ENCODE measurements at places on chromosomes 5 and 9. TPM values are rescaled to one million over a fixed set of nuclear protein-coding genes. Genes with fewer than 3 reads are reported as not detected.
A peak's percentile ranks its signal among the peaks of the same experiment; 100 is the strongest.

GRCh38 chr5:147040856-147041255, 162.3 kb upstream of the PPP2R2B start:
- no peak for DNase-seq
- H3K27ac ChIP-seq: no peak overlapping the region
- H3K27me3 ChIP-seq: no peaks in the 10 kb centered on the region
- H3K4me1 ChIP-seq: no peaks in the 10 kb centered on the region

- H3K36me3 ChIP-seq: no peaks in the 10 kb centered on the region
- H3K27ac ChIP-seq: no peak overlapping the region
- H3K4me1 ChIP-seq: no peaks in the 10 kb centered on the region
- H3K4me3 ChIP-seq: no peak overlapping the region
- DNase-seq: no peak
- no peaks in the 10 kb centered on the region for H3K27me3 ChIP-seq
Observed at GRCh38 chr9:36268007-36268427, 9.8 kb upstream of the GNE start.

GRCh38 chr9:133717113-133718031, 20.8 kb downstream of the SARDH start:
- H3K27me3 ChIP-seq: peaks cover 30% of the 10 kb centered on the region
- peak; percentile 61 for DNase-seq
- H3K4me1 ChIP-seq: no peaks in the 10 kb centered on the region
- no peaks in the 10 kb centered on the region for H3K36me3 ChIP-seq
- H3K27ac ChIP-seq: no peak overlapping the region

GRCh38 chr9:107883496-107884124, 394.0 kb upstream of the KLF4 start:
- H3K36me3 ChIP-seq: no peaks in the 10 kb centered on the region
- no peaks in the 10 kb centered on the region for H3K4me1 ChIP-seq
- H3K4me3 ChIP-seq: no peak overlapping the region
- H3K27ac ChIP-seq: no peak overlapping the region
- no peaks in the 10 kb centered on the region for H3K27me3 ChIP-seq

DNA sequence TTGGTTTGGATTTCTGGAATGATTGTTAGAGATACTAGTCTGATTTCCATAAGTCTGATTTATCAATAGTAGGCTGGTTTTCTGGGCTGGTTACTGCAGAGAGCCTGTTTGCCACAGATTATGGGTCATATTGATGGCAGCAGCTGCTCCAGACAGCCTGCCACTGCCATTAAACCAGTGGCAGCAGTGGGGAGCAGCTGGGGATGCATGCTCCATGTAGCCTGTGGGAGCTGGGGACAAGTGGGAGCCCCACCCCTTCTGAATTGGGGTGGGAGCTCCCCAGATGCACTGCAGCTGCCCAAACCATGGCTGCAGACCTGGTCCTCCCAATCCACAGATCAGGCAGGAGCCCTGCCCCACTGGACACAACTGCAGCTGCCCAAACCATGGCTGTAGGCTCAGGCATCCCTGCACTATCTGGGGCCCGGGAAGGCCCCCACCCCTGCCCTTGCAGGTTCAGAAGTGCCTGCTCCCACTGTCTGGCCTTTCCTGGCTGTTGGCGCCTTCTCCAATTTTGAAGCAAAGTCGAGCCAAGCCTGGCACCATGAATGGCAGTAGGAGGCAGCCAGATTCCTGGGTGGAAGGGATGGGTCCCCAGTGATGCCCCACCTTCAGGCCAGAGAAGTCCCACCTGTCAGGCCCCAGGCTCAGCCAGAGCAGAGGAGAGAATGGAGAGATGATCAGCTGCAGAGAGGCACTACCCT, 402.9 kb upstream of the TYRP1 start:
- H3K4me1 ChIP-seq: no peaks in the 10 kb centered on the region
- no peaks in the 10 kb centered on the region for H3K36me3 ChIP-seq
- H3K4me3 ChIP-seq: no peak overlapping the region
- no peak overlapping the region for H3K27ac ChIP-seq
- no peaks in the 10 kb centered on the region for H3K27me3 ChIP-seq
- no peak for DNase-seq

GRCh38 chr9:38233796-38234355, 158.6 kb upstream of the ALDH1B1 start:
- H3K27ac ChIP-seq: no peak overlapping the region
- no peak overlapping the region for H3K4me3 ChIP-seq

DNA sequence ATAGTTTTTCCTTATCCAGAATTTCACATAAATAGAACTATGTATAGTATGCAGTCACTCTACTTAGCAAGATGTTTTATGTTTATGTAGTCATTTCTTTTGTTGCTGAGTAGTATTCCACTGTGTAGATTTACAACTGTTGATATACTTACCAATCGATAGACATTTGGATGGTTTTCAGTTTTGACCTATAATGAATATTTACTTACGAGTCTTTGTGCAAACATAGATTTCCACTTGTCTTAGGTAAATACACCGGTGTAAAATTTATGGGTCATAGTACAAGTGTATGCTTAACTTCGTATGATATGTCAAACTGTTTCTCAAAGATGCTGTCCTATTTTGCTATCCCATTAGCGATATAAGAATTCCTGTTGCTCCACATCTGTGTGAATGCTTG, 19.7 kb upstream of the OR2K2 start:
- DNase-seq: no peak
- no peaks in the 10 kb centered on the region for H3K36me3 ChIP-seq
- H3K4me1 ChIP-seq: no peaks in the 10 kb centered on the region
- H3K4me3 ChIP-seq: no peak overlapping the region
- no peaks in the 10 kb centered on the region for H3K27me3 ChIP-seq

DNA sequence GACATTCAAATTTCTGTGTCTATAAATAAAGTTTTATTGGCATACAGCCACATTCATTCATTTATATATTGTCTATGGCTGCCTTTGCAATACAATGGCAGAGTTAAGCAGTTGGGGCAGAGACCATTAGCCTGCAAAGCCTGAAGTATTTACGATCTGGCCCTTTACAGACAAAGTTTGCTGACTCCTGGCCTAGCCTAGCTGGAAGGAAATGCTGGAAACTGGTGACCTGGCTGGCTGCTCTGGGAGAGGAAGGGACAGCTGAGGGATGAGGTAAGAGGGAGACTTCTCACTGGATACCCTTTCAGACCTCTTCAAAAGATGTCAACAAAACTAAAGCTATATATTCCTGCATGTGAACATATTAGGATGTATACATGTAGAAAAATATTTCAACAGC, 66.0 kb upstream of the PPARGC1B start:
- DNase-seq: no peak
- no peaks in the 10 kb centered on the region for H3K4me1 ChIP-seq
- no peak overlapping the region for H3K27ac ChIP-seq
- no peaks in the 10 kb centered on the region for H3K27me3 ChIP-seq
- no peaks in the 10 kb centered on the region for H3K36me3 ChIP-seq

DNA sequence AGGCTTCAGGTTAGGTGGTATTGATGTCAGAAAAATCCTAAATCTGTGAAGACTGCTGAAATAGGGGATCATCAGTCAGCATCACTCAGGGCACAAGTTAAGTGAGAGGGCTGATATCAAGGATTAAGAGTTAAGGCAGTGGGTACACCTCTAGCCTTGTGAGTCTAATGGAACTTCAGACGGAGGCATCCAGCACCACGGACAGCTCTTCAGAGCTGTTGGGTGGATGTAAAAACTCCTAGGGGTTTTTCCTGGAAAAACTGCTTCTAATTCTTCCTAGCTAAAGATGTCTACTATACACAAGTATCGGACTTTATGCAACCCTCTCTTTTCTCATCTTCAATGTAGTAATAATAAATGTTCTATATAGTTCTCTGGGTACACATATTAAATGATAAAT, 165.9 kb downstream of the SH3GL2 start:
- no peak overlapping the region for H3K27ac ChIP-seq
- no peak overlapping the region for H3K4me3 ChIP-seq
- no peak for DNase-seq
- no peaks in the 10 kb centered on the region for H3K27me3 ChIP-seq

DNA sequence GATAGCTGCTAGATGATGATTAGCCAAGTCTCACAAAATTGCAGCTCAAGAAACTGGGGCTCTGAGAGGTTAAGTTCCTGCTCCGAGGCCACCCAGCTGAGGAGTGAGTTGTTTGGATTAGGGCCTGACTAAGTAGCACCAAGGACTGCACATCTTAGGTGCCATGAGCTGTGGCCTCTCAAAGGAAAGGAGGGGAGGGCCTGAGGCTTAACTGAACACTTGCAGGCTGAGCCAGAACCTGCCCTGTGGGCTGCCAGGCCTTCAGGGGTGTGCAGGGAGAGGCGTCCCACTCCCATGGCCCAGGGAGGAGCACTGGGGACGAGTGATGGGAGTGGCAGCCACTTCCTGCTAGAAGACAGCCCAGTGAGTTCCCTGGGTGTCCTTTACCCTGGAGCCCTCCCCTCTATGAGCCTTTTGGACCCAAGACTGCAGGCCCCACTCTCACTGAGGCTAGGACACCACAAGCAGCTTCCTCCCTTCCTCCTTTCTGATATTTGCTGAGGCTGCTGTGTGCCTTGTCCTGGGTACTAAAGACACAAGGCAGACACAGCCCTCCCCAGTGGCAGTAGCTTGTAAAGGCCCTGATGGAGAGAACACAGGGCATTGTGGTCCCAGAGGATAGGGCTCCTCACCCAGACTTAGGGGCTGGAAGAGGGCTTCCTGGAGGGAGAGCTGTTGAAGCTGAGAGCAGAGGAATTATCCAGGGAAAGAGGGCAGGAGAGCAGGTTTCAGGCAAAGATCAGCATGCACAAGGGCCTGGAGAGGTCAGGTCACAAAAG, 22.1 kb downstream of the LMX1B start:
- DNase-seq: no peak
- H3K4me3 ChIP-seq: no peak overlapping the region
- no peaks in the 10 kb centered on the region for H3K36me3 ChIP-seq
- peaks cover 84% of the 10 kb centered on the region for H3K27me3 ChIP-seq
- H3K4me1 ChIP-seq: peaks cover 17% of the 10 kb centered on the region

GRCh38 chr9:126109575-126109974, 217.1 kb upstream of the MVB12B start:
- no peaks in the 10 kb centered on the region for H3K4me1 ChIP-seq
- H3K4me3 ChIP-seq: no peak overlapping the region
- H3K27ac ChIP-seq: no peak overlapping the region
- peak; percentile 25 for DNase-seq

- no peak for DNase-seq
- no peaks in the 10 kb centered on the region for H3K36me3 ChIP-seq
Observed at GRCh38 chr9:70746316-70746715, 331.9 kb upstream of the KLF9 start.

GRCh38 chr5:59218424-59219045, 635.7 kb downstream of the RAB3C start:
- H3K36me3 ChIP-seq: peaks cover 3% of the 10 kb centered on the region
- no peak overlapping the region for H3K4me3 ChIP-seq
- peaks cover 12% of the 10 kb centered on the region for H3K4me1 ChIP-seq
- no peak overlapping the region for H3K27ac ChIP-seq
- H3K27me3 ChIP-seq: no peaks in the 10 kb centered on the region

- H3K27me3 ChIP-seq: no peaks in the 10 kb centered on the region
- no peaks in the 10 kb centered on the region for H3K36me3 ChIP-seq
- no peak overlapping the region for H3K4me3 ChIP-seq
Observed at GRCh38 chr5:33299621-33300208, 141.1 kb upstream of the TARS1 start.

- H3K4me3 ChIP-seq: no peak overlapping the region
- no peaks in the 10 kb centered on the region for H3K27me3 ChIP-seq
- H3K4me1 ChIP-seq: no peaks in the 10 kb centered on the region
- H3K27ac ChIP-seq: no peak overlapping the region
- H3K36me3 ChIP-seq: no peaks in the 10 kb centered on the region
- no peak for DNase-seq
Observed at GRCh38 chr9:19649336-19650041, 139.3 kb downstream of the SLC24A2 start.

- H3K27me3 ChIP-seq: no peaks in the 10 kb centered on the region
- DNase-seq: no peak
- H3K36me3 ChIP-seq: peaks cover 33% of the 10 kb centered on the region
- H3K27ac ChIP-seq: peak overlapping the region; percentile 95
- H3K4me3 ChIP-seq: peak overlapping the region; percentile 99
- H3K4me1 ChIP-seq: peaks cover 20% of the 10 kb centered on the region
Observed at GRCh38 chr5:150700246-150700593, 642 bp downstream of the RBM22 start.

DNA sequence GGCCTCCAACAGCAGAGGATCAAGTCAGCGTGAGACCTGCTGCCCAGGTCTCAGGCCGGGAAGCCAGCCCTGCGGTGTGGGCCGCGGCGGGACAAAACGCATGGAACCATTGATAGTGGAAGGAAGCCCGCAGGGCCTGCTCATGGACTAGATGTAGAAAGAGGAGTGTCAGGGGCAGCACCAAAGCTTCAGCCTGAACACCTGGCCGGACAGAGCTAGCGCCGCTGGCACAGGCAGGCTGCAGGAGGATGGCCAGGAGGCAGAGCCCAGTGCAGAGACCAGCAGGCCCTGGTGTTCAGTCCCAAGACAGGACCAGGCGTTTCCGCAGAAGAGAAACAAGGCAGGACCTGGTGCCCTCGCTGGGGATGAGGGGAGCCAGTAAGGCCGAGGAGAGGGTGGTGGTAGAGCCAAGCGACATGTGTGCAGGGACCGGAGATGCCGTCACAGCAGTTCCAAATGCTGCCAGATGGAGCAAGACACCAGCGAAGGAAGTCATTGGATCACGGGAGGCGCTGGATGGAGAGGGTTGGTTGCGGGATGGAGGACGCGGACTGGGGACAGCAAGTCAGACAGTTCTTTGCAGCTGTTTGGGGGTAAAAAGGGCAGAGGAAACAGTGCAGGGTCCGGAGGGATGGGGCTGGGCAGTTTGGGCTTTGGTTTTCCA, 42.1 kb upstream of the OLFM1 start:
- DNase-seq: no peak
- peaks cover 4% of the 10 kb centered on the region for H3K4me1 ChIP-seq
- no peaks in the 10 kb centered on the region for H3K36me3 ChIP-seq
- H3K27me3 ChIP-seq: peaks cover 37% of the 10 kb centered on the region
- H3K4me3 ChIP-seq: no peak overlapping the region

GRCh38 chr5:172501708-172502320, 47.5 kb upstream of the SH3PXD2B start:
- no peak overlapping the region for H3K27ac ChIP-seq
- peaks cover 19% of the 10 kb centered on the region for H3K4me1 ChIP-seq
- peak; percentile 21 for DNase-seq
- no peaks in the 10 kb centered on the region for H3K36me3 ChIP-seq
- no peaks in the 10 kb centered on the region for H3K27me3 ChIP-seq

- H3K27ac ChIP-seq: peak overlapping the region; percentile 48
- no peaks in the 10 kb centered on the region for H3K36me3 ChIP-seq
- H3K4me3 ChIP-seq: peak overlapping the region; percentile 19
- no peaks in the 10 kb centered on the region for H3K4me1 ChIP-seq
- no peaks in the 10 kb centered on the region for H3K27me3 ChIP-seq
Observed at GRCh38 chr9:16267281-16268066, 603.0 kb downstream of the BNC2 start.

Gene SOWAHA
- total RNA-seq: not detected

Gene CDH12
- total RNA-seq: 2.8 TPM

Gene C9
- not detected for total RNA-seq

Gene TMEM171
- 1.5 TPM for total RNA-seq

Gene PCDHA1
- total RNA-seq: not detected

Gene ANKRD18B
- total RNA-seq: 21.3 TPM

Gene GPR150
- 0.60 TPM for total RNA-seq

Gene RARS1
- total RNA-seq: 70.6 TPM

Gene FBN2
- 0.24 TPM for total RNA-seq

Gene CEL
- total RNA-seq: 5.8 TPM

Gene VCAN
- total RNA-seq: 24.0 TPM

Gene SPINK13
- total RNA-seq: not detected

Gene IFNA10
- total RNA-seq: not detected

Measured in suprapubic skin (tissue), 4 donors.